ENCODE measurements at places on chromosomes 5 and 9.

GRCh38 chr9:120376101-120376500 lies 203.9 kb downstream of the CDK5RAP2 start:
- no peak for DNase-seq

DNA sequence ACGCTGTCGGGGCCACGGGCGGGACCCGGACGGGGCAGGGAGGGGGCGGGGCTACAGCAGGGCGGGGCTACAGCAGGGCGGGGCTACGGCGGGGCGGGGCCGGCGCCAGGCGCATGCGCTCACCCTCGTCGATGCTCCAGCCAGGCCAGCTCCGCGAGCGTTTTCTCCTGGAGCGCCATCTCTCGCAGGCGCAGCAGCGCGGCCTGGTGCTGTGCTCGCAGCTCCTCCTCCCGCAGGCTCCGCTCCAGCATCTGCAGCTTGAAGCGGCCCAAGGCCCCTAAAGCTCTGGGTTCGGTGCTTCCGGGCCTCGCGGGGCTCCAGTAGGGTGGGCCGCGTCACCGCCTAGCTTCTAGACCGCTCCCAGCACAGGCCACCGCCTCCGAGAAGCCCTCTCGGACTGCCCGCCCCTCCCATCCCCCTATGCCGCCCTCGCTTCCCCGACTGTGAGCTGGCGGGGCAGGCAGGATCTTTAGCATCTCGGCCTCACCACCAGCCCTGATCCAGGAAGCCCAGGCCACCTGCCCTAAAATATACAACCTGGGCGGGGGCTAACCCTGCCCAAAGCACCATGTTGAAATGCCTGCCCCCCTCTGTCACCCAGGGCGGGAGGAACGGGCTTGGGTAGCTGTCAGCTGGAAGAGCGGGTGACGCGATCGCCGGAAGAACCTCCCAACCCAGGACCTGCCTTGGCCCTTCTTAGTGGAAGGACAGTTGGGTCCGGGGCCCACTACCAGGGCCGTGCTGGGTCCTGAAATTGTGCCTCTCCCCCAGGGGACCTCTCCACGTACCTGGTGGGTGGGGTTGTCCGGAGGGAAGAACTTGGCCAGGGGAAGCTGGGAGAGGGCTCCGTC lies 21.9 kb upstream of the QSOX2 start:
- DNase-seq: peak; percentile 87

GRCh38 chr9:36928670-36929349 lies 105.3 kb downstream of the PAX5 start:
- DNase-seq: no peak

- DNase-seq: no peak
Measured at GRCh38 chr9:13621872-13622564, 342.5 kb upstream of the MPDZ start.

DNA sequence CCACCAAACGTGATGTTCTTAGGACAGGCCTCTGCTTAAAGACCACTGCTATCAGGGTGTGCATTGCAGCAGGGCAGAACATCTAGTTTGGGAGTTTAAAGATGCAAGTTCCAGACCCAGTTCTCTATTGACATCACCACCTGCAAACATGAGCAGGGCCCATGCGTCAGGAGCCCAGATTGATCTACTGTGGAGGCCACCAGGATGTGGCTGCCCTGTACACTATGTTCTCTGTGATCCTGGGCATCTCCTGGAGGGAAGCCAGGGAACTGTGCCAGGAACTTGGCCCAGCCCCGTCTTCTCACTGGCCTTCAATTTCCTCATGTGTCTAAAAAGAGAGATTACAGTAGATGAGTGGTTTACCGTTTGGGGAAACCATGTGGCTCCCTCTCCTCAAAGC lies 87.1 kb downstream of the PDE6A start:
- DNase-seq: no peak

DNA sequence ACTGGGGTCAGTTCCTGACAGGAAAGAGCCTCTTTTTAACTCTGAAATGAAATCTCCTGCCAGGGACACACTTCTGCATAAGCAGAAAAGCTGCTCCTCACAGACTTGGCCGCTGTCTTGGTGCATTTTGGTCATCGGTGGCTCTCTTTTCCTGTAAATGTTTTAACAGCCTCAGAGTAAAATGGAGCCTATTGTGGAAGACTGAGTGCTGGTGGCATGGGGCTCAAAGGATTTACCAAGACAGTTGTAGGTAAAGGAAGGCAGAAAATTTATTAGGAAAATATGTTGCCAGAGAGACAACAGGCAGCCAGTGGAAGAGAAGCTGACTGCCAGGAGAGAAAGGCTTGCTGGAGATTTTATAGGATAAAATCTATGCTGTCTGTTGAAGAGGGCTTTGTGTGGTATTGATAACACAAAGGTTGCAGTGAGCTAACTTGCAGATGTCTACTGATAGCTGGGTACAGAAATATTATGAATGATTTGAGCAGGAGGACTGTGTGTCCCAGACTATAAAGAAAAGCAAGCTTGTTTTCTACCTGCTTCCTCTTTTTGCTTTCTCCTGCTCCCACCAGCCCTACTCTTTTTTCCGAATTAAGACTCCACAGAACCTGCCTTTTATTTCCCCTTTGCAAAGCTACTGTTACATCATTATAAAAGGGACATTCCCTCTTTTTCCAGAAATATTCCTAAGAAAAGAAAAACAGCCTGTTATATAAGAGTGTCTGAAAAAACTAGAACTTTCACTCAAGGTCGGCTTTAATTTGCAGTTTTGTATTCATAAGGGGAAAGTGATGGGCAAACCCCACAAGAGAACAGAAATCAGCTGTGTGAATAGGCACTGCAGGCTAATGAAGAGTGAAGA lies 27.9 kb upstream of the IFNA14 start:
- DNase-seq: no peak

DNA sequence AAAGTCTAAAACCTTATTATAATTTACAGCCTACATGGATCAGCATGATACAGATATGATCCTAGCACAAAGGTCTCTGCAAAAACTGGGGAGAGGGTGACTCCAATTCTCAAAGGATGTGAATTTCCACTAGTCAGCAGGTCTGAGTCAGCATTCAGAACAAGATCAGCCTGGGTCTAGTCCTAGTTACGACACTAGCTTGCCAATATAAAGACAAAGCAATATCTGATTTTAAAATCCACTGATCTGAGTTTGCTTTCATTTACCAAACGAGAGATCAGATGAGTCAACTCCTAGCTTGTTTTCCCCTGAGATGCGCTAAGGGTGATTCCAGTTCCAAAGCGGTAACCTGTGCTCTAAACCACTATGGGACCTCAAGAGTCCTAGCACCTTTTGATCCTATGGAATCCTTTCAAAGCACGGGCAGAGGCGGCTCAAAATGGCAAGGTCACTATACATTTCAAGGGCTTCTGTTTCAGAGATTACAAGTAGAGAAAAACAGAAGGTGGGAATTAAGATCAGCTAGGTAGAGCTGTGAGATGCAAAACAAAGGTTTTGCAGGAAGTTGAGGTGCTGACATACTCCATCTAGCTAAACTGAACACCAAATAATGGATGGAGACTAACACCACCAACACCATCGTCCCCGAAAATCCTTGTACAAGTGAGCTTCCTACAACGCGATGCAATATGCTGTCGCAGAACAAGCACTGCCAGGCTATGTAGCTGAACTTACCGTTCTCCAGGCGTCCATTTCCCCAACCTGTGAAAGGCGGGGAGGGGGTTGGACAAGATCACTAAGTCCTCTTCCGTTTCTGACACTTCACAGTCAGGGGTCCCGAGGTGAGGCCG lies 906 bp downstream of the SLC25A51 start:
- no peak for DNase-seq

- DNase-seq: no peak
Measured at GRCh38 chr5:74177961-74178360, 462.6 kb downstream of the ENC1 start.

GRCh38 chr5:9818340-9818845 lies 188.2 kb upstream of the TAS2R1 start:
- no peak for DNase-seq

- no peak for DNase-seq
Measured at GRCh38 chr9:32706004-32706724, 70.7 kb upstream of the TAF1L start.

DNA sequence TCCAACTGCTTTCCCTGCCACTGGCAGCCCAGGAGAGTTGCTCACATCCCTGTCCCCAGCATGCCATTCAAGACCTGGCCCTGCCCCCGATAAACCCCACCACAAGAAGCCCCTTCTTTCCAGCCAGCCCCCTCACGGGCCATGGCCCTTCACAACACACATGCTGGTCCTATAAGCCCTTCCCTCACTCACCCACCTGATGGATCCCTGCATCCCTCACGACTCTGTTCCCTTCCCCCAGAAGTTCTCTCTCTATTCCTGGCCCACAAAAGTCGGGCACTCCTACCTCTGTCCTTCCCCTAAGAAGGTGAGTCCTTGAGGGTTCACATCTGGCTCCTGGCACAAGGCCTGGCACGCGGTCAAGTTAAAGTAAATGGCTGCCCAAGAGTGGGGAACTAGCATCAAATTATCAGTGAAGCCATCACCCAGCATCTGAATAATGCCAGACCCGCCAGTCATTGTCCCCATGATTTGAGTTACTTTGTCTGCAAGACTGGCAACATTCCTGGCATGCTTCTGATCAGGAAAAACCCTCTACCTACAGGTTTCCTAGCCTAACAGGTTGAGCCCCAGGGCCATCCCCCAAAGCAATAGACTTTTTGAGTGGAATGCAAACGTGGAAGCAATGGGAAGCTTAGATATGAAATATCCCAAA lies 65.9 kb downstream of the CRB2 start:
- no peak for DNase-seq

DNA sequence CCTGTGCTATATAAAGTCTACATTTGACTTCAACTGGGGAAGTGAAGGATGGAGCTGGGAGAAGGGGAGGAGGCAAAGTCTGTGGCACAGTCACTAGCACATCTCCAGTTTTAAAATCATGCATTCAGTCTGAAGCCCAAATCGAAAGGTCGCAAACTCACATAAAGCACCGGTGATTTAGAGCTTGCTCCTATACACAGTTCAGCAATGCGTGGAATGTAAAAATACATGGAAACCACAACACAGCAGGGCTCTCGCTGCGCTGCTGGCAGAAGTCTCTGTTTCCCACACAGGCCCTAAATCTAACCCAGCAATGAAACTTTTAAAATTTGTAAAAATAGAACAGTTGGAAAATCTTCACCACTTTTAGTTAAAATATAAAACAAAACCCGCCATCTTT lies 68.2 kb downstream of the EBF1 start:
- DNase-seq: no peak

DNA sequence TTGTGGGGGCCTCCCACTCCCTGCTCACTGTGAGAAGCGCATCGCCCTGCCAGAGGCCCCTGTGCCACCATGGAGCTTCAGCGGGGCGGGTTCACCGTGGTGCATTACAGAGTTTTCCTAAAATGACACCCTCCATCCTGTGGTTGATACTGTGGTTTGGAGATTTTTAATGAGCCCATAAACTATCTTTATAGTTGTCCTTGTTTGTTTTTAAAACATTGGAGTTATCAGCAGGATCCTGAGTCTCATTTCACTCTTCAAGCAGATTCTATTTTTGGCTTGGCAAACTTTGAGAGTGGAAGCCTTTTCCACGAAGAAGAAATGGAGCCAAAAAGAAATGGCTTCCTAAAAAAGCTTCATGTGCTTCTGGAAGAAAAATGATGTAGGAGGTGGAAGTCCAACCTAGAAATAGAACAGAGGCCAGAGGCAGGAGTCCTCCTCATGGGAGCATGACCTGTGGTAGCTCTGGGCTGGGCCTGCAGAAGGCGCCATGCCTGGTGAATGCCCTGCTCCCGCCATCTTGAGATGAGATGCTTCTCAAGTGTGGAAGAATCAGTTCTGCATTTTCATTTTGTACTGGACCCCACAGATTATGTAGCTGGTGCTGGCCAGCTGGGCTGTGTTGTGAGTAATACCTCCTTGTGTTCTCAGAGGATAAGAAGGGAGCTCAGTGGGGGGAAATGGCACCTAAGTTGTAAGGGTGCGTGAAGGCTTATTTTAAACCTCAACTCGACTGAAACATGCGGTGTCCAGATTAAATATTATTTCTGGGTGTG lies 79.0 kb upstream of the RAI14 start:
- DNase-seq: no peak

DNA sequence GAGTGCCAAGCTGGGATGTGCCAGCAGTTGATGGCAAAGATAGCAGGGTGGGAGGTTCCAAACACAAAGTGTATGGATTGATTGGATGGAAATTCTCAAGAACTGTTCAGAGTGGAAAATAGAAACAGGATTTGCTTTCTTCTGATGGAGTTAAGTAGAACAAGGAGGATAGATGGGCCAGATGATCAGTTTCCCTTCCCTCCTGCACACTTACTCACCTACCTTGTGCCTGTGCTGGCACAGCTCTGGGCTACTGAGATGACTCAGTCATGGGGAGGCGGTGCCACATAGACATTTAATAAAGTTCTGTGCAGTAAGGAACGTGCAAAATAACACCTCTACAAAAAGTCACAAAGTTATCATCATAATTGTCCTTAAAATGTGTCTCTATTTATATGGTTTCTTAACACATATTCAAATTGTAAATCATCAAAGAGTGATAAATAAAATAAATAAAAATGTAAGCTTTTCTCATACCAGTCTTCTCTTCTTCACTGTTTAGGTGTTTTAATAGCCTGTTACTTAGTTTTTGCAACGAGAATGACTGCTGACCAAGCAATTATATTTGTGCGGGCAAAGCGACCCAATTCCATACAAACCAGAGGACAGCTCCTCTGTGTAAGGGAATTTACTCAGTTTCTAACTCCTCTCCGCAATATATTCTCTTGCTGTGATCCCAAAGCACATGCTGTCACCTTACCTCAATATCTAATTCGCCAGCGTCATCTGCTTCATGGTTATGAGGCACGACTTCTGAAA lies 12.7 kb downstream of the PTPDC1 start:
- no peak for DNase-seq
